ENCODE measurements at places on chromosomes 6 and 20. TPM values are rescaled to one million over a fixed set of nuclear protein-coding genes. Genes with fewer than 3 reads are reported as not detected.

GRCh38 chr20:939606-940005 is 23.5 kb upstream of the ANGPT4 start:
- DNase-seq: no peak

DNA sequence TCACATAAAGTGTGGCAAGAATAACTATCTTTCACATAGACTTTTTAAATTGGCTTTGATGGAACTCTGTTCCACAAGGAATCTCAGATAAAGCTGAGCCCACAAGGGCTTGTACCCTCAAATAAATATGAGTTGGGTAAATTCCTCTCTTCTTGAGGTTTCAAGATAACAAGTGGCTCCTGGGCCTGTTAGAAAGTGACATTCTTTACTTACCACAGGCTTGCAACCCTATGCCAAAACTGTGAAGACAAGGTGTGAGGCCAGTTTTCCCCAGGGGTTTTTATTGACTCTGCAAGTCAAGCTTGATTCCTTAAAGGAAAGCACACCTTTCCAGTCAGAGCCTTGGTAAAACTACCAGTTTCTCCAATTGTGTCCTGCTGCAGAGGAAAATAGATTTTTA is 664.8 kb upstream of the GJE1 start:
- no peak for DNase-seq

MRPL14 gene
- 62.9 TPM for total RNA-seq

- no peak for DNase-seq
Measured at GRCh38 chr6:159983641-159984080, 14.8 kb downstream of the IGF2R start.

- DNase-seq: no peak
Measured at GRCh38 chr6:71481801-71482200, 193.2 kb downstream of the OGFRL1 start.

NOTCH4 gene
- total RNA-seq: 6.3 TPM

GRCh38 chr6:148973538-148974208 is 226.8 kb downstream of the UST start:
- DNase-seq: no peak

DNA sequence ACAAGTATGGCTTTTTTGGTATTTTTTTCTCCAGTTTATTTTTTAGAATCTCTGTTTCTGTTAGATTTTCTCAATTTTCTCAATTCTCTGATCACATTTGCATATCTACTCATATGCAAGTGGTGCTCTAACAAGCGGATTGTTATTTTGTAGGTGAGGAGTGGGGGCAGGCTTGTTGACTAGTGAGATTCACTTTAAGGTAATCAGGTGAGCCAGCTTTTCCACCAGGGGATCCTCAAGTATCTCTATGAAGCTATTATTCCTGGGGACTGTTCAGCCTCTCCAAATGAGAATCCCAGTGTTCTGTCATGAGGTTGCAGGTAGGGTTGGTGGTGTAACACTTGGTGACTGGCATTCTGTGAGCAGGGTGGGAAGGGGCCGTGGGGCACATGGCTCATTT is 274.3 kb upstream of the FERMT1 start:
- no peak for DNase-seq

GRCh38 chr6:14102383-14102782 is 15.2 kb upstream of the CD83 start:
- DNase-seq: no peak

- DNase-seq: no peak
Measured at GRCh38 chr20:51620432-51620831, 77.9 kb upstream of the NFATC2 start.

RAET1L gene
- not detected for total RNA-seq

NTSR1 gene
- total RNA-seq: not detected

RNF8 gene
- 31.6 TPM for total RNA-seq

- DNase-seq: no peak
Measured at GRCh38 chr6:158131926-158132325, 36.1 kb downstream of the SERAC1 start.

DNA sequence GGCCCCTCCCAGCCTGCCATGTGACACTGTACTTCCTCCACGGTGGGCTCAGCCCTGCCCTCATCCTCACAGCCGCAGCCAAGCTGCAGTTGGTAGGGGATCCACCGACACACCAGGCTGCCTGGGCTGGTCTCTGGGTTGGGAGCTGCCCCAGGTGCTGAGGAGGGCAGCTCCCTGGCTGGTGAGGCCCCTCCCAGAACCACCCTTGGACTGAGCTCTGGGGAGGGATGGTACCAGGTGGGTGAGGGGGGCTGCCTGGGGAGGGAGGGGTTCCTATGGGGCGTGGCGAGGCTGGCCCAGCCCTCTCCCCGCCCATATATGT is 185 bp upstream of the TNFRSF6B start:
- DNase-seq: no peak
